NCI-H1092 treated with DMSO at 0.1 percent for 48 hours (cell line): ENCODE measurements at places on chromosomes 16 and 17.

- no peak for DNase-seq
Measured at GRCh38 chr17:31609331-31609730, 217.9 kb downstream of the RAB11FIP4 start.

DNA sequence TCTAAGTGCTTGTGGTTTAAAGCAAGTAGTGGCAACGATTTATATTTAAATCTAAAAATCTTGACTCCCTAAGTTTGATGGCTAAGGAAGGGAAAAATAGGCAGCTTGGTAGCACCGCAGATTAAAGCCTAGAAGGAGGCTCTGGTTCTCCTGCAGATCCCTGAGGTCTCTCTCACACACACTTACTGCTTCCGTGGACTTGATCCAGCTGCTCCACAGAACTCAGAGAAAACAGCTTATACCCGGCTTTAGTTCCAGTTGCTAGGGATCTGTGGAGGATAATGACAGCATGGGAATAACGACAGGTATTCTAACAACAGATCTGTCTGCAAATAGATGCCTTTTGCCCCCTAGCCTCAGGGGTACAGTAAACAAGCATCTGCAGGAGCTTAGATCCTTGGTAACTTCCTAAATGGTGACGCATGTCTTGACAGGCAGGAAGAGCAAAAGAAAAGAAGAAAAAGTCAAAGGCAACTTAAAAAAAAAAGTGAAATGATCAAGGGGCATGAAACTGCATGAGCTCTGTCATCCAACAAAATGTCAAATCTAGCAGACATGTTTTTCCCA, 4.5 kb downstream of the WIPI1 start:
- no peak for DNase-seq

GRCh38 chr16:11064202-11064540, 119.8 kb downstream of the CLEC16A start:
- DNase-seq = no peak

DNA sequence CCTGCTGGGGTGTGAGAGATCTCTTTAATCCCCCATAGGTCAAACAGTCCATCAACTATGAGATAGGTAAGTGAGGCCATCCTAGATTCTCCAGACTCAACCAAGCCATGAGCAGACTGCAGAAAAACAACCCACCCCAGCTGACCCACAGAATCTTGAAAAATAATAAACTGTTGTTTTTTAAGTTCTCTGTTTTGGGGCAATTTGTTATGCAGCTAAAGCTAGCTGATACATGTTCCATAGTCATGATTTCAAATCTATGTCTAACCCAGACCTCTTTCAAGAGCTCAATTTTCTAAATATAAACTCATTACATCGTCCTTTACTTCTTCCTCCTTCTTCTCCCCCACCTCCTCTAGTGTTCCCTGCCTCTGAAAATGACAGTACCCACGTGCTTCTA, 10.1 kb downstream of the ERN2 start:
- no peak for DNase-seq

- DNase-seq = no peak
Measured at GRCh38 chr16:10577305-10578202, 2.8 kb downstream of the EMP2 start.

DNA sequence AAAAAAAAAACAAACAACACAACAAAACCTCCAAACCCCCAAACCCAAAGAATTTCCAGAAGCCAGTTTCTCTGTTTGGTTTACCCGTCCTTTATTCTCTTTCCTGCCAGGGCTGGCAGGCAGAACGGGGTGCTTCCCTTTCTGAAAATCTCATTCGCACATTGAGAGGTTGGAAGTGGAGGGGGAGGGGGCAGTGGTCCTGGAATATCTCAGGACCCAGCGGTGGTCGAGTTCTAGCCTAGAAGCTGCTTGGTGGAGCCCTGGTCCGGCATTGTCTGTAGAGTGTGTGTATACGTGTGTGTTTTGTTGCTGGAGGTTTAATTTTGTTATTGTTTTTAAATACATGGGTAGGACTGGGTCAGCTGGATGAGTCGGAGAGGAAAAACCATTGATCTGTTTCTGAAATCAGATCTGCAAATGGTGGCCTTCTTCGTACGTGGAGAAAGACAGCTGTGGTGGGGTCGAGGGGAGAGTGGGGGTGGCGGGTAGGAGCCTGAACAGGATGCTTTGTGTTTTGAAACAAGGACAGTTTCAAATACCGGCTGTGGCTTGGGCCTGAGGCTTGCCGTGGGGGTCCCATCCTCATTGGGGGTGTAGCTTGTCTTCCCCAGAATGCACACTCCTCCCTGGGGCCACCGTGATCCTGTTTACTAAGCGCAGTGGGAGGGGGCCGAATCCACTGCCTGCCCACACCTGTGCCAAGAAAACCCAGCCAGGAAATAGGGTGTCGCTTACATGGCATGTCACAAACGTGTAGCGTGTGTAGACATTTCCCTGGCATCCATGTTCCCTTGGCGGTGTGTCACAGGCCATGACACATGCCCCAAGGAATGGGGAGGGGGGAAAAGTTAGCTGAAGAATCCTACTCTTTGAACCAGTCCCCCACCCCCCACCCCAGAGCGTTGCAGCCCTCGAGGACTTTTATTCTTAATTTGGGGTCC, 1.6 kb downstream of the CMIP start:
- peak; percentile 59 for DNase-seq

DNA sequence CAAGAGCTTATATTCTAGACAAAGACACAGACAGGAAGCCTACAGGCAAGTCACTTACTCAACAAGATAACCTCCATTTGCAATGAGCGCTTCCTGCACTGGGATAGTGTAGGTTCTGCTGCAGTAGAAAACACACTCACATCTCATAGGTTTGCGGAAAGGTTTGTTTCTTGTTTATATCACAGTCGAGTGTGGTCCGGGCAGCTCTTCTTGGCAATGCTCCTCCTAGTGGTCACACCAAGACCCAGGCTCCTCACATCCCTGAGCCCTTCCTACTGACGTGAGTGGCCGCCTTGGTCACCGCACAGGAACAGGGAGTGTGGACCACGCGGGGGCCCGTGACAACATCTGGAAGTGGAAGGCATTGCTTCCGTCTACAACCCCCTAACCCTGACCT, 48.0 kb upstream of the RBFOX3 start:
- DNase-seq = no peak

- no peak for DNase-seq
Measured at GRCh38 chr16:19228052-19228451, 57.5 kb upstream of the CLEC19A start.

DNA sequence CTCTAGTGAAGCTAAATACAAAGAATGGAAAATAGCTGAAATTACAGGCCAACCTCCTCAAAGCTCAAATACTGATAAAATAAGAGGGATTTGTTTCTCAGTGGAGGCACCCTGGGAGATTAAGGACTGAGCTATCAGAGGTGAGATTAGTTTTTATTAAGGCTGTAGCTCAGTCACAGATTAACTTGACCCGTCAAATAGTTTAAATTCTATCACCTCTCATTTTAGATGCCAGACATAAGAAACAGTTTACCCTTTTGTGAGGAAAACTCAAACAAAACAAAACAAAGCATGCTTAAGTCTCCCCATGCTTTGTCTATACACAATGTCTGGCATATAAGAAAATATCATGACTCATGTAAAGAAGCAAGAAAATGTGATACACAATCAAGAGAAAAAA, 208.3 kb upstream of the PMFBP1 start:
- DNase-seq = no peak

DNA sequence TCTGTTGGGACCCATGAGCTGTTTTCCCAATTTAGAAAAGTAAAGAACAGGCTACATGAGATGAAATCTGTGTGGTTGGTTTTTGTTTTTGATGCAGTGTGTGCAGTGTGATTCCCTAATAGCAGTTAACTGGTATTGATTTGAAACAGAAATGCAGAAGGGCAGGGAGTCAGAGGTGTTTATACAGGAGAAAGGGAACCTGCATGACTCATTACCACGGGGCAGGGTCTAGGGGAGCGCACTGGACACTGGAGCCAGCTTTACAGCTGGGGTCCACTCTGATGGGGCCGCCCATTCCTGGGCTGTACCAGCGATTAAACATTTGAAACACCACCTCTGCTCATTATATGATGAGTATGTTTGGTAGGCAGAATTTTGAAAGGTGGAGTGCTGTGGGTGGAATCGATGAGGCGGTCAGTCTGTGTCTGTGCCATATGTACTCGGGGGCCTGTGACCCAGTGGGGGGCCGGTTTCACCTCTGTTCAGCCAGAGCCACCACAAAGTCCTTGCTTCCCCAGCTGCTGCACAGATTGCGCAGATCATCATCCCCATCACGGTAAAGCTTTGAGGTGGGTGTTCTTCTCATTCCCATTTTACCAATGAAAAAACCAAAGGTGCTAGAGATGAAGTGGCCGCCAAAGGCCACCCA, 142.5 kb downstream of the CMIP start:
- no peak for DNase-seq

GRCh38 chr17:55161935-55162555, 102.7 kb upstream of the HLF start:
- peak; percentile 18 for DNase-seq

- peak; percentile 72 for DNase-seq
Measured at GRCh38 chr17:1413281-1413791, 13.3 kb upstream of the YWHAE start.

DNA sequence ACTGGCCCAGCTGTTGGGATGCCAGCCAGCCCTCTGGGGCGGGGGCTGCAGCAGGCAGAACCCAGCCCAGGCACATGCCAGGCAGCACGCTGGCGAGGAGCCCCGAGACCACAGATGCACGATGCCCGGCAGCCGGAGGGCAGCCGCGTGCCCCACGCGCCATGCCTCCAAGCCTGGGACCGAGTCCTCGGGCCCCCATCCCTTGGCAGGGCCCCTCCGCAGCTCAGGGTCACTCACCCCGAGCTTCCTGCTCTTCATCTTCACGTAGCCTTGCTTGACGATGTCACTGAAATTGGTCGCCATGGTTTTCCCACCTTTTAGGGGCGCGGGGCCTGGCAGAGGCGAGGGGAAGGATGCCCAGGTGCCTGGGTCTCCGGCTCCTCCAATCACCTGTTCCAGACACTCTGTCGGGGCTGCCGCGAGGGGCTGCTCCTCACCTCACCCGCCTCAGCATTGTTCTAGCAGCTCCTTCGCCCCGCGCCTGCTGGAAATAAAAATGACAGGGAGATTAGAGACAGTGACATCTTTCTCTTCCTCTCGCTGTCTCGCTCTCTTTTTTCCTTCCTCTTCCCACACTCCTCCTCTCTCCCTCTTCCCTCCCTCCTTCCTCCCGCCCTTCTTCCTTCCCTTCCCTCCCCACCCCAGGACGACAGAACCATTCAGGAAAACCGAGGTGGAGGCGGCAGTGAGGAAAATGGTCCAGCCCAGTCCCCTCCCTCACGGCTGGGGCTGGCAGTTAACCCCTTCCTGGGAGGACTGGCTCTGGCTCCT, 6.9 kb downstream of the DOK4 start:
- DNase-seq = no peak

GRCh38 chr16:86763819-86764218, 185.5 kb downstream of the FOXL1 start:
- no peak for DNase-seq

DNA sequence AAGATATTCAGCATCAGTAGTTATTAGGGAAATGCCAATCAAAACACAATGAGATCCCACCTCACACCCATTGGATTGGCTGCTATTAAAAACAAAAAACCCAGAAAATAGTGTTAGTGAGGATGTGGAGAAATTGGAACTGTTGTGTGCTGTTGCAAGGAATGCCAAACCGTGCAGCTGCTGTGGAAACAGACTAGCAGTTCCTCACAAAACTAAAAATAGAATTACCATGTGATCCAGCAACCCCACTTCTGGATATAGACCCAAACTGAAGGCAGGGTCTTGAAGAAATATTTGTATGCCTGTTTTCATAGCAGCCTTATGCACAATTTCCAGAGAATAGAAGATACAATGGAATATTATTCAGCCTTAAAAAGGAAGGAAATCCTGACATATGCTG, 46.0 kb downstream of the FOXK2 start:
- no peak for DNase-seq

DNA sequence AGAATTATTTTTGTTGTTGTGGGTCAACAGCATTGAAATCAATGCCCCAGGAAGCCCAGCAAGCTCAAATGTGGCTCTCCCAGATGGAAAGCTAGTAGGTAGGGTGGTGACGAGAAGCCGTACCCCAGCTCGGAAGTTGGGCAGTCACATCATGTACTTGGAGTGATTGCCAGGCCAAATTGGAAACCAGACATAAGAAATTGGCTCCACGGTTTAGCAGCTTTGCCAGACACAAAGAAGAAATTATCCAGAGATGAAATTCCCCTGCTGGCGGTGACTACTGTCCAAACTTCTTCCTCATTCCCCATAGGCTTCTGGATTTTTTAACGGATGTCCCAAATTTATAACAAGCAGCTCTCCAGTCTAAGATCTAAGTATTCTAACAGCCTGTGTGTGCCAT, 95.9 kb downstream of the OR1D5 start:
- DNase-seq = no peak

GRCh38 chr17:16442594-16443510, 27.5 kb downstream of the TRPV2 start:
- no peak for DNase-seq

GRCh38 chr17:64457156-64457555, 8.2 kb downstream of the MILR1 start:
- no peak for DNase-seq

DNA sequence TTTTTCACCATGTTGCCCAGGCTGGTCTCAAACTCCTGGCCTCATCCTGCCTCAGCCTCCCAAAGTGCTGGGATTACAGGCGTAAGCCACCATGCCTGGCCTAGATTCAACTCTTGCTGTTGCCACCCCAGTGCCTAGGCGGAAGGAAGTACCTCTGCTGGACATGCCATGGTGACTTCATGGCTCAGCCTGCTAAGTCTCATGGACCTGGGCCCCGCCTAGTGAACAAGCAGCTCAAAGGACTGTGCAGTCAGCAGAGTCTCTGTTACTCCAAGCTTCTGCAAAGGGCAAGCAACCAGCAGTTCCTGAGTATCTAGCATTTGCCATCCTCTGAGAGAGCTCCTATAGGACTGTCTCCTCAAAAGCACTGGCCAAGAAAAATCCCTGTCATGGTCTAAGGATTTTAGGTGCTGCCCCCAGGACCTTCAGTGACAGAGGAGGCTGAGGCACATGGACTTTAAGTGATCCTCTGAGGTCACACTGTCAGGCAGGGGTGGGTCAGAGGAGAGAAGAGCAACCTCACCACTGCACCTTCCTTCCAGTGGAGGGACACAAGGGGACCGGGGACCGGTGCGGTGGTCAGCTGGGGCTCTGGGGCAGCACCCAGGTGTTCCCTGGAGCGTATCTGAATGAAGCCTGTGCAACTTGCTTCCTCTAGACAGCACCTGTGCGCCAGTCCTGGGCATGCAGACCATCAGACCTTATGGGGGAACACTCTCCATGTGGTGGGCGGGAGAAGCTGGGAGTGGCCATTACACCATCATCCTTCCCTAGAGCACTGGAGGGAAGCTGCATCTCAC, 71.3 kb downstream of the IL21R start:
- DNase-seq = no peak

DNA sequence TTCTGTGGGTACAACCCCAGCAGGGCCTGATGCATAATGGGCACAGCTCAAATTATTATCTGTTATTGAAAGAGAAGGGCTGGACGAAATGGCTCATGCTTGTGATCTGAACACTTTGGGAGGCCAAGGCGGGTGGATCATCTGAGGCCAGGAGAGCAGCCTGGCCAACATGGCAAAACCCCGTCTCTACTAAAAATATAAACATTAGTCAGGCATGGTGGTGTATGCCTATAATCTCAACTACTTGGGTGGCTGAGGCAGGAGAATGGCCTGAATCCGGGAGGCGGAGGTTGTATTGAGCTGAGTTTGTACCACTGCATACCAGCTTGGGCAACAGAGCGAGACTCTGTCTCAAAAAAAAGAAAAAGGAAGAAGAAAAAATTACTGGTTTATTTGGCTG, 100.7 kb downstream of the ABCC1 start:
- DNase-seq = no peak
